ENCODE measurements at places on chromosomes 6 and 20.

DNA sequence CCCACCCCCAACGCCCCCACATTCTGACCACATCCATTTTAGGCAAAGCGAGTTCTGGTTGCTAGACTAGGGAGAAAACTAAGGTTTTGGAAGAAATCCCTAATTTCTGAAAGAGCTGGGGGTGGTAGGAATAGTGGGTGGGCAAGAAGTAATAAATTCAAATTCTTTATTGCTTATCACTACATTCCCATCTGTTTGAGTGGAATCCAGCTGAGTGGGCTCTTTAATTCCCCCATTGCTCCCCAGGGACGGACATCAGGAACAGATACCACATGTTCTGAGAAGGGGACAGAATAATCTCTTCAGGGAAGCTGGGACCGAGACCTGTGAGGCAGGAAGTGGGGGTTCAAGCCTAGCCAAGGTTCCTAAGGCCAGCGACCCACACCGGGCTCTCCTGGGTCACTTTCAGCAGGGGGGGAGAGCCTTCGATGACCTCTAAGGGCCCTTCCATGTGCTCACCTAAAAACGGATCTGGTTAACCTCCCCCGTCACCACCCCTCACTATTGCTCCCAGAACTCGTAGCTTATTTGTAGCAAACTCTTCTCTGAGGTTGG lies 42.3 kb upstream of the MRPS10 start:
- no peak for DNase-seq

- no peak for DNase-seq
These were observed 9.8 kb upstream of the DCBLD1 start for GRCh38 chr6:117472667-117473066.

DNA sequence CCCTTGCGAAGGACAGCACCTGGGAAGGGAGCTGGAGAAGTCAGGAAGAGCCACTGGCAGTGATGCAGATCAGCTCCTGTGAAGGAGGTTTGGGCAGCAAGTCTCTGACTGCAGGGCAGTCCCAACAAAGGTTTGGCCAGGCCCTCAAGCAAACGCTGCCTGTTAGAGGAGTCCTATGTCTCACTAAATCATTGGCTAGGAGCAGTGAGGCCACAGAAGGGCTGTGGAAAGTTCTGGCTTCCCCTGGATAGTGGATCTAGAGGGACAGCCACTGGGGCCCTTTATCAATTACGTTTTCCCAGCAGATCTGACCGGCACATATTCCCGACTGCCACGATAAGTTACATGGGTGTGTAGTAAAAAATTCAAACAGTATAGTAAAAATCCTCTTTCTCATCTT lies 2.5 kb downstream of the TTPAL start:
- no peak for DNase-seq

DNA sequence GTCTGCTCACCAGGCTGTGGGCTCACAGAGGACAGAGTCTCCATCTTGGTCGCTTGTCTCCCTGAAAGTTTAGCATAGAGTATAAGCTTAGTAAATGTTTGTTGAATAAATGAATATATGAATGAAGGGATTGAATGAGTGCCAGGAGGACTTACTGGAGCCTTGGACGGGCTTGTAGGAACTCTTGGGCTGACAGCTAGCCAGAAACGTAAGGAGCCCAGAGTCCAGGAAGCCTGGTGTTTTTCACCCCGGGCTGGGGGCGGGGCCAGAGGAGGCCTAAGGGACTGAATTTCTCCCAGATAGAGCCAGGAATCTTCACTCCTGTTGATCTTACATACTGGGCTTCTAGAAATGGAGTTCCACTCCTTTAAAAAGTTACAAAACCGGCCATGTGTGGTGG lies 68.5 kb upstream of the SRSF6 start:
- DNase-seq, result no peak

DNA sequence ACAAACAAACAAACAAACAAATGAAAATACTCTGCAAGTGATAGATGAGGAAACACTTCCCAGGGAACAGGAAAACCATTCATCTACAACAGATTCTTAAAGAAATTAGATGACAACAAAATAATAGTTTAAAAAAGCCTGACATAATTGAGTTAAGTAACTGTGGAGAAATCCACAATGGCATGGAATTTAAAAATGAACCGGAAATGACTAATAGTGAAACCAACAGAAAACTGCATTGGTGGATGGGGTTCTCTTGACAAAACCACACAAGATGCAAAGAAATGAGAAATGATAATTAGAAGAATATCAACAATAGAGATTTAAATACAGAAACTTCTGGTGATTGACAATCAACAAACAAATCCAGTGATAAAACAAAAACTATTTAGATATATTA lies 785.6 kb downstream of the QKI start:
- no peak for DNase-seq

DNA sequence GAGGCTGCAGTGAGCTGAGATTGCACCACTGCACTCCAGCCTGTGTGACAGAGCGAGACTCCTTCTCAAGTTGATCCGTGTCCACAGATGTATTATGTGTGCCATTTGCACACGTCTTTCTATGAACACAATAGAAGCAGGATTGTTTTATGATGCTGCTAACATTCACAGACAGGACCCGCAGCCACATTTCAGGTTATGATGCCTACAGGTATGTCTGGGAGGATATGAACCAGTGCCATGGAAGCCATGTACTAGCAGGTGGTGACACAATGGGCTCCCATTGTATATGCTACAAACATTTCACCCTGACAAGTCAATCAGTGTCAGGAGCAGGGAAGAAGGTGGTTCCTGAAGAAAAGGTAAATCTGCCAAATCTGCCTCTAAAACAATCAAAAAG lies 4.3 kb downstream of the TRAM2 start:
- no peak for DNase-seq

DNA sequence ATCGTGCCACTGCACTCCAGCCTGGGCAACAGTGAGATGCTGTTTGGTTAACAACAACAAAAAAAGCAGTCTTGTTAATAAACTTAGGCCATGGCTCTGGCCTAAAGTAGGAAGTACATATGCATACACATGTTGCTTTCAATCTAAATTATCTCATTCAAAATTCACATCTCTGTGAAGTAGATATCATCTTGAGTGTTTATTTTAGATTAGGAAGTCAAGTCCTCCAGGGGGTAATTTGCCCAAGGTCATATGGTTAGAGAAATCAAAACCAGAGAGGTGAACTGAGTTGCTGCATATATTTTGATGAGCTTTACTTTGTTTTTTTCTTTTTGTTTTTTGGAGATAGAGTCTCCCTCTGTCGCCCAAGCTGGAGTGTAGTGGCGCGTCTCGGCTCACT lies 52.8 kb downstream of the B4GALT5 start:
- no peak for DNase-seq

GRCh38 chr6:167341665-167342655 lies 17.1 kb downstream of the TTLL2 start:
- DNase-seq, result no peak

GRCh38 chr6:6178795-6179194 lies 141.7 kb downstream of the F13A1 start:
- DNase-seq, result no peak

DNA sequence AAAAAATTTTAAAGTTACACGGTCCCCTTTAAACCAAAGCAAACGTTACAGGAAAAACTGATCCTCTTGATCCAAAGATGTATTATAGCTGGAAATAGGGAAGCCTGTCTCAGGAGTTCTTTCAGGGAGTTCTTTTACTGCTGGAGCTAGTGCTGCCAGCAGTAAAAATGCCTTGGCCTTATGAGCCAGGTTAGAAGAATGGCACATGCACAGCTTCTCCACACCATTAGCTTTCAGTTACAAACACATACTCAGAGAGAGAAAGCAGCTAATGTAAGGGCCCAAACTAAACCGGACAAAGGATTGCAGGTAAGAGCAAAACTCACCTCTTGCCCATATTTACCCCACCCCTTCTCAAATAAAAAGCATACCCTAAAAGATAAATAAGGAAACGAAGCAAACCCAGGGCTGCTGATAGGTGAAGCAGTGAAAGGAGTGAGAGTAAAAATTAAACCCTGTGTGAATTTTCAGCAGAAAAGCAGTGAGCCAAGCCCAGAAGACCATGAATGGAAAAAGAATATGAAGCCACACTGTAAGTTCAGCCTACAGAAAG lies 19.0 kb downstream of the TBC1D20 start:
- DNase-seq, result no peak

DNA sequence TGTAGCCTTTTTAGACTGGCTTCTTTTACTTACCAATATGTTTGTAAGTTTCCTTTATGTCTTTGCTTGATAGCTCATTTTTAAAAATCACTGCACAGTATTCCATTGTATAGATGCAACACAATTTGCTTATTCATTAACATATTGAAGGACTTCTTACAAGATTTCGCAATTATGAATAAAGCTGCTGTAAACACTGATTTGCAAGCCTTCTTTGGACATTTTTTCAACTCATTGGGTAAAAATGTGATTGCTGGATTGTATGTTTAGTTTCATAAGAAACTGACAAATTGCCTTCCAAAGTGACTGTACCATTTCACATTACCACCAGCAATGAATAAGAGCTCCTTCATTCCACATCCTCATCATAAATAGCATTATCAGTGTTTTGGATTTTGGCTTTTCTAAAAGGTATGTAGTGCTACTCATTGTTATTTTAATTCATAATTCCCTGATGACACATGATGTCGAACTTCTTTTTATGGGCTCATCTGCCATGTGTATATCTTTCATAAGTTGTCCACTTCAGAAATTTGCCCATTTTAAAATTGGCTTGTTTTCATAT lies 80.7 kb downstream of the TFAP2B start:
- DNase-seq, result no peak

DNA sequence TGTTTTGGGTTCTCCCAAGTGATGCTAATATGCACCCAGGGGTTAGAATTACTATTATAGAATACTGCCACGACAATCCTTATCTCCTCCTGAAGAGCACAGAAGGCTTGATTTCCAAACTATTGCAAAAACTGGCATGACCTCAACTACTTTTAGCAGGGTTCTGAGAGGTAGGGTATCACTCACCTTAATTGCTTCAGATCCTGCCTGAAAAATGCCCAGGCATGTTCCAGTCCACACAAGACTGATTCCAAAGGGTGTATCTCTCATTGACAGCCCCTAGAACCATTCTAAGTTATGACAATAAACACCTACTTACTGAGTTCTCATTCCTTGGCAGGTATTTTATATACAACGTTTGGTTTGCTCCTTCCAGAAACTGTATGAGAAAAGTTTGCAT lies 5.0 kb upstream of the DSE start:
- DNase-seq, result no peak

GRCh38 chr6:104431096-104431495 lies 428.6 kb downstream of the HACE1 start:
- no peak for DNase-seq

GRCh38 chr6:86723729-86724128 lies 213.6 kb upstream of the HTR1E start:
- no peak for DNase-seq

DNA sequence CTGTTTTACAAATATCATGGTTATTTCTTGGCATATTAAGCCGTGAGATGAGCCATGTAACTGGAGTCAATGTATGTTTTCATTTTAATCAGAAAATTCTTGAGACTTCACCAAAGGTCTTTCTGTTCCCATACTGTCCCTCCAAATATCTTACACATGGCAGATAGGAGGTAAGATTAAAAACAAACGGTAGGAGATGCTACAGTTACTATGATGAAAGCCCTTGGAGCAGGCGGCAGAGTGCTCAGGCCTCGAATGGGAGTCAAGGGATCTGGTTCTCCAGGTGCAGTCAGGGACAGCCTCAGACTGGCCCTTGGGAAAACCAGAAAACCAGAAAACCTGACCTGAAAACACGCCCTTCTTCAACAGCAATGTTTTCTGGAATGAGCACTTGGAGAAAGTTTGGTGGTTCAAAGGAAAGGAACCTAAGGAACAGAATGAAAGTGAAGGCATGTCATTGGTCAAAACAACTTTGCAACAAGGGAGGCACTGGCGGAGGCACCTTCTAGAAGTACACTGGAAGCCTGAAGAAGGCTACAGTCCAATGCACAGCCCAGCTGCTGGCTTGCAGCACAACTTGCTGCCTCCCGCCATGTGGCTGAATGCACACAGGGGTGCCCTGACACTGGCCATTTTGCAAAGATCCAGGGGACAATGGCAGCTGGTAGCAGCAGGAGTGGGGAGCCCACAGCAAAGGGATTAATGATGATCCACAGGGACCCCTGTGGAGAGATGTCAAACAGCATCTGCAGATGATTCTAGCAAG lies 17.4 kb upstream of the FOXO3 start:
- no peak for DNase-seq

- DNase-seq, result no peak
These were observed 12.1 kb downstream of the SRXN1 start for GRCh38 chr20:640674-641515.

GRCh38 chr6:28462401-28462800 lies 19.1 kb upstream of the ZSCAN23 start:
- DNase-seq, result no peak

Measured in stimulated activated CD4-positive, alpha-beta T cell treated with anti-CD3 and anti-CD28 coated beads, TNF-alpha, amount 100 ng/mL, for 24 hours (primary cell).